ENCODE measurements at places on chromosomes 12 and 14.

DNA sequence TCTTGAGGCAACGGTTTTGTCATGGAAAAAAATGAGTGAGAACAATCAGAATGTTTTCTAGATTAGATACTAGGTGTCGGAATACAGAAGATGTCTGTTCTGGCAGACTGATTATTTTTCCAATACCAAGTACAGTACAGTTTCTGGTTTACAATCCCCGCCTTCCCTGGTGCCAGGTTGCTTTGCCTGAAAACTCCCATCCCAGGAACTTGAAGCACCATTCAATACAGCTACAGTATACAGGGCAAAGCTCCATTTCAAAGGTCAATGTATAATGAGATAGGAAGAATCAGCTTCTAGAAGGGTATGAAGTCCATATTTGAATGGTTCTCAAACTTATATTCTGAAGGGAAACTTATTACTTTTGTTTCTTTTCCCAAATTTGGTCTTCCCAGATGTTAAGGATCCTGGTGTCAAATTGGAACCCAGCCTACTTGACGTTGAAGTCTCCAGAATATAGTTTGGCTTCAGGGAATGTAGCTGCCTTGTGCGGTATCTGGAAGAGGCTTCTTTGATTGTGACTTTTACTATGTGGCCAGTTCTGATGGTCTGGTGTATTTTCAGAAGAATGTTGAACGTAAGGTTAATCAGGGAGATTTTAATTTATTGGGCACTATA, 238.0 kb upstream of the ATP2B1 start:
- no peak for DNase-seq

- no peak for DNase-seq
Observed at GRCh38 chr14:65150898-65151608, 48.7 kb upstream of the MAX start.

DNA sequence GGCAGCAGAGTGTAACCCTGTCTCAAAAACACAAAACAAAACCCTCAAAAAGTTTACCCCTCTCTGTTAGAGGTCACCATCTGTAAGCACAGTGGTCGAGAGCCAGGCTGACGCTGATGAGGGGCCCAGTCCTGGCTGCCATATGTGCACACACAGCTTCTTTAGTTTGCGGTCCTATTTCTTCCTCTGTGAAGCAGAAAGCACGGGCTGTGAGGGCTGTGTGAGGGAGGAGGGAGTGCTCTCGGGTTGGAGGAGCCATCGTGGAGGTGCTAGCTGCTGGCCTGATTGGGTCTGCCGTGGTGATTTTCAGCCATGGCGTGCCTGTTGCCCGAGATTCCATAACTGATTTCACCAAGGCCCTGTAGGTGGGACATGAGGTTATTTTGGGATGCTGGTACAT, 3.5 kb downstream of the ULK1 start:
- DNase-seq = no peak

DNA sequence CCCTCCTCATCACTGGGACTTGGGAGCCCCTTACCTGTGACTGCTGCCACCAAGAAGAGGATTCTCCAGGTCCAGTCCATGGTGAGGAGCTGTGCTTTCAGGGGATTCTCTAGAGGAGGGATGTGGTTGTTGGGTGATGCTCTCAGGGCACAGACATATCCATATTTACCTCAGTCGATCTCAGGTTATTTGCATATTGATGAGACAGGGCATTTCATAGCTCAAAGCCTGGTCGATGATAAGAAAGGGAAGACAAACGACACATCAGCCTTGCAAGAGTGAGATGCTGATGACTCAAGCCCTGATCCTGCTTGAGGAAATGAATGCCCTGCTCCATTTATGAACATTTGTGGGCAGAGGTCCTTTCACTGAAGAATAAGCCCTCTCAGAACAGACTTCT, 981.0 kb downstream of the TMEM121 start:
- DNase-seq = no peak

DNA sequence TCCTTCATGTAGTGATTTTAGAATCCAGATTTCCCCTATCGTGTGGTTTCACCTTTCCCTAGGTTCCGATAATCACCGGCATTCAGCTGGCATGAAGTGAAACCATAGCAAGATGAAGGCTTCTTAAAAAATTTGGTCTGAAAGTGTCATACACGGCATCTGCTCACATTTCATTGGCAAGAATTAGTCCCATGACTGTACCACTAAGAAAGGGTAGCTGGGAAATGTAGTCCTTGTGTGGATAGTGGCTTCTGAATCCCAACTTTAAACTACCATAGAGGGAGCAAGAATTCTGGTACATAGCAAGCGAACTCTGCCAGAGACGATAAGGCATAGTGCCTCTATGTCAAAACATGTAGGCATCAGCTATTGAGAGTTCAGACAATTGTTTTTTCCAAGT, 360.1 kb upstream of the TBX3 start:
- no peak for DNase-seq

DNA sequence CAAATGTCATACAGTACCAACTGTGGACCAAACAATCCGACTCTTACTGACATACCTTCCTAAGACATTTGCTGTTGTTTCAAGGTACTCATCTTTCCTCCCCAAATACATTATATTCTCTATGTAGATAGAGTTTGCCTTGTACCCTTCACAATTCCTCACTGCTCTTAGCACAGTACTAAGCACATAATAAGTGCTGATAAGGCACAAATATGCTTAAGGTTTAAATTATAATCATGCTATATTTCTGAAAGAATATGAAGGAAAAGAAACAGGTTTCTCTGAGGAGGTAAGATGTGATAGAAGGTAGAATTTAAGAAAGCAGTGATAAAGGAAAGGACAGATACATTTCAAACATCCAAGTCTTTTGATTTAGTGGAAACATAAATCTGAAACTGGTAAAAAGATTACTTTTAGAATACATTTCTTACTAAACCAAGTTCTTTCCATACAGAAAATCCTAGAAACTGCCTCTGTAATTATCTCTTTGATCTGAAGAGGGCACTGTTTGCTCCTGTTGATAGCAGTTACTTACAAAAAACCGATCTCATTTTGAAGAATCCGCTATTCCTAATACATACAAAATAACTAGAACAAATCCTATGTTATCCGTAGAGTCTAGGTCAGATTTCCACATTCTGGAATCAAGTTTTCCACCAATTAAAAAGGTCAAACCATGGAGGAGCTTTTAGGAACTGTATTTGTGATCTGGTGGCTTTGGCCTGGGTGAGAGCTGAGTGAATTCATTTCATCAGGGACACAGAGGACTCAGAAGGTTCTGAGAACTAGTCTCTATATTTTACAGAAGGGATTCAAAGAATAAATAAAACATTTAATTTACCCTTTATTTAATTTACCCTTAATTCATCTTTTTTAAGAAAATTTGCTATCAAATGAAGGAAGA, 311.9 kb downstream of the DAD1 start:
- no peak for DNase-seq

DNA sequence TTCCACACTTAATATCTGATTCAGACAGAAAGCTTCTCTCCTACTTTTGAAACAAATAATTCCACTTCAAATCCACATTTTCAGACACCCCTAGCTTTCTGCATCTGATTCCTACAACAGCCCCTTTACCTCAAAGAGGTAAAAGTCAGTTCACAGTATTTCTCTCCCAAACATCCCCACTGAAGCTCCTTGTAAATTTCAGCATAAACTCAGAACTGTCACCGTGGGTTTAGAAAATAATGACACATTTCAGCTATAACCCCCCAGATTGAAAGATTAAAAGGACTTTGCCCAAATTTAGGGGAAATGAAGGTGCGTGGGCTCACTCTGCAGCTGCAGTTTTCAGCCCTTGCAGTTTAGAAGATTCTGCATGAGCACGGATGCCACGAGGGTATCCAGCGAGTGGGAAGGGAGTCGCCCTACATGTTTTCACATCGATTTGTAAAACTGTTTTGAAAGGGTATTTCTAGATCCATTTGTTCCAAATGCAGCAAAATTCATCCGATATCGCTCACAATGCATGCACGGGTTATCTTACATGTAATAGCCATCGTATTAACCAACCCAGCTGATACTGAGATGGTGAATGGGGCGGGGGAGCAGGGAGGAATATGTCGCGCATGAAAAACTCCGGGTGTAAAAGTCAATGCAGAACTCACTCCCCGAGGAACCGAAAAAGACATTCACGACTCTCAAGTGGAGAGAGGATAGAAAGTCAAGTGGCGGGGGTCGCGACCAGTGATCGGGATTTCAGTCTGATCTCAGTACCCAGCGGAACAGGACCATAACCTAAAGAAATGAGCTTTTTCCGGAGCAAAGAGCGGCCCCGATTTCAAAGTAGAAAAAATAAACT, 5.0 kb upstream of the CCND2 start:
- DNase-seq = no peak

DNA sequence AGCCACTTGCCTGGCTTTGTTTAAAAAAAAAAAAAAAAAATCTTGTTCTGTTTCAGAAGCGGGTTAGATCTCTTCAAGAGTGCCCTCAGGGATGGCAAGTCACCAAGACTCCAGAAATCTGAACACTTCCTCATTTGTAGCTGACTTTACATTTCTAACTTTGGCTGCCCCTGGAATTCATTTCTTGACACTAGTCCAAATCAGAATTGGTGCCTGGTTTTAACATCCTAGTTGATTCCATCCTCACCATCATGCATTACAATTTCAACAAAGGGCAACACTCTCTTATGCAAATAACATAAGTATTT, 295.5 kb downstream of the RMST start:
- no peak for DNase-seq

DNA sequence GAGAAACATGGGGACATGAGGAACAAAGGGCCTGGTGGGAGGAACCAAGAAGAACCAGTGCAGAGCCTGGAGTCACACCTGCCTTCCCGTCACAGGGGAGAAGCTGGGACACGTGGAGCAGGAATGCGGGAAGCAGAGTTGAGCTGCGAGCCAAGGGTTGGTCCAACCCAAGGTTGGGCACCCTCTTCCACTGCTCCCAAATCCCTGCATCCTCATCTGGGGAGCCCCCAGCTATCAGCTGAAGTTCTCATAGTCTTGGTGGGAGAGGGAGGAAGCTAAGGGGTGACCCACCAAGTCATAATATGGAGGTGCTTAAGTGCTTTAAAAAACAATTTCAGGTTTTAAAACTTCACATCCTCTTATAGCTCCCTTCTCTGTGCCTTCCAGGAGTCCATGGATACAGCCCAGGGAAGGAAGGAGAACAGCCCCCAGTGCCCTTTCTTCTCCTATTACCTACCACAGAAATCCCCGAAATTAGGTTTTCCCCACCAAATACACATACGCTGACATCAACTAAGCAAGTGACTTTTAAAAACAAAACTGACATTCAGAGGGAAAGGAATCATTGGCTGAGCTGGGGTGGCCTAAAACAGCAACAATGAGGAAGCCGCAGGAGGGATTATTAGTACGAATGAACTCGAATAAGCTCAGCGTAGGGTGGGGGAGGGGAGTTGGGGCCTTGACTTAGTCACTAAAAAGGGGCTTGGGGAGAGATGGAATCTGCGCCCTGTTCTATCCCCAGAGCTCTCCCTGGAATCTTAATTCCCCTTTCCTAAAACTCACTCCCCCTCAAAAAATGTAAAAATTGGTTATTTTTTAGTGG, 4.5 kb downstream of the MYL6 start:
- no peak for DNase-seq

DNA sequence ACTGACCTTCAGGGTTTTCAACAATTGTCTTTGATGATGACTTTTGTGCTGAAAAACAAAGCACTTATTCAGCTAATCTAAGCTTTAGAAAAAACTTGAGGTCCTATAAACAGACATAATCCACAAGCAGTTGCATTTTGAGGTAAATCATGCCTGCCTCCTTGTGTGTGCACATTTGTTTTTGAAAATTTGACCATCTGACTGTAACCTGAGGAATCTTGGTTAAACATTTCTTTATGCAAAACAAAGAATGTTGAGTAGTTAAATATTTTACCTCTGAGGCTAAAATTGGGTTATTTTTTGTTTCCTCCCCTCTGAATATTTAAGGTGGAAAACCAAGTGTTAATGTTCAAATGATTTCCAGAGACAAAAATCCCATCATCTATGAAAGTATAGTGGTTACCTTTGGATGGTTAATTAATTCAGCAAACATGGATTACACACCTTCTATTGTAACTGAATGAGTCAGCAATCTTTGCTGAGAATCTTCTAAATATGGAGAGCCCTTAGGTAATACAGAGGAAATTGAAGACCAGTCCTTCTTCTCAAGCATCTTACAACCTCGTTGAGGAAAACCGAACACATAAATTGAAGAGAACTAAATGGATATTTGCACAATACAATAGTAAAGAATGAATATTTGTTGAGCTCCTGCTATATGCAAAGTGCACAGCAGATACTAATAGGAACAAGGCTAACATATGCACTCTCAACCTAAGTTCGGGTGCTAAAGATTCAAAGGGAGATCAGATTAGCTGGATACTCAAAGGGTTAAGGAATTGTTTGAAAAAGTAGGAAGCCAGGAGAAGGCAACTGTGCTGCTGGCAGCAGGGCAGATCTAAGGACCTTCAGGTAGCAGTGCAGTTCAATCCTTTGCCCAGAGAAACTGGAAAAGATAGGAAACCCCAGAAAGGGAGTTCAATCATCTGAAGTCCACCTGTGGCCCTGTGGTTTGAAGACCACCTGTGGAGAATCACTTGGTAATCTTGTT, 115.2 kb downstream of the BMP4 start:
- no peak for DNase-seq

DNA sequence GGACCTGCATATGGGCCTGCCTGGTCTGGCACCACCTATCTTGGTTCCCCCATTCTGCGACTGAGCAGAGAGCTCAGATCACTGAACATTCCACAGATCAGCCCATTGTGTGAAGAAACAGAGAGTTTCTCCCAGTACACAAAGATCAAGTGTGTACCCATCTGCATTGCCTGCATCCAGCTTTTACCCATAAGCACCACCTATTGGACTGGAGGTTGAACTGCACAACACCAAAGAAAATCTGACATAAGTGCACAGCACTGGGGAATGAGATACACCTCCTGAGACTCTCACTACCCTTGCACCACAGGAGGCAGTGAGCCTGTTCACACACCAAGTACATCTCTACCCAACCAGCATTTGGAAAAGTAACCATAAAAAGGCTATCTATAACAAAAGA, 362.6 kb upstream of the CLEC14A start:
- DNase-seq = no peak

DNA sequence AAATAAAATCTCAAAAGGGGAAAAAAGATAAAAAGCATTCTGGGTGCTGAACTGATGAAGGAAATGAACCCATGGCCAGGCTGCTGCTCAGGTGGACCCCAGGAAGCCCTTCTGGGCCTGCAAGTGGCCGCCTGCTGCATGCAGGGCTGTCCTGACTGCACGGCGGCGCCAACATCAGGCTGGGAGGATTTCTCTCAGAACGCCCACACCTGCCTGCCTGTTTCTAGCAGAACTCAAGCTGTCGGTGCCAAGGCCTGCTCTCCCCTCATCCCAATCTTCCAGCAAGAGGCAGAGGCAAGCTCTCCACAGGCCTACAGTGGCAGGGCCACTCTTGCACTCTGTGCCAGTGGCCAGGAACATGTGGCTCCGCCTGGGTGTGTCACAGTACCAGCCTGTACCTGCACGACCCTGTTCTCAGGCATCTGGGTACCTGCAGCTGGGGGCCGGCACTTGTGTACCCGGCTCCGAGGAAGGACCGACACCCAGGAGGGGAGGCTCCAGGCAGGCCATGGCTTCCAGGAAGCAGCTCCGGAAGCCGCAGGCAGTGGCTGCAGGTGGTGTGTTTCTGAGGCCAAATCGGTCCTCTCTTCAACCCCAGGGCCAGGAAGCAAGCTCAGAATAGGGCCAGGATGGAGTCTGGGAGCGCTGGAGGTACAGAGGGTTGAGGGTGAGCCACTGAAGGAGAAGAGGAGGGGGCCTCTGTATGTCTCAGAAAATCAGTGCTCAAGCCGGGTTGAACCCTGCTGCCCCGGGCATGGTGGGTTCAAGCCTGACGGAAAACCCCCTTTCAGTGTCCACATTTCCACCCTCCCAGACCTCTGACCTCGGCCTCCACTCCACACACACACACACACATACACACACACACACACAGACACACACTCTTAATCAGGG, 2.5 kb upstream of the INF2 start:
- no peak for DNase-seq

GRCh38 chr14:24251880-24252288, 9.5 kb upstream of the TINF2 start:
- no peak for DNase-seq
